ENCODE measurements at places on chromosomes 3 and 15.

DNA sequence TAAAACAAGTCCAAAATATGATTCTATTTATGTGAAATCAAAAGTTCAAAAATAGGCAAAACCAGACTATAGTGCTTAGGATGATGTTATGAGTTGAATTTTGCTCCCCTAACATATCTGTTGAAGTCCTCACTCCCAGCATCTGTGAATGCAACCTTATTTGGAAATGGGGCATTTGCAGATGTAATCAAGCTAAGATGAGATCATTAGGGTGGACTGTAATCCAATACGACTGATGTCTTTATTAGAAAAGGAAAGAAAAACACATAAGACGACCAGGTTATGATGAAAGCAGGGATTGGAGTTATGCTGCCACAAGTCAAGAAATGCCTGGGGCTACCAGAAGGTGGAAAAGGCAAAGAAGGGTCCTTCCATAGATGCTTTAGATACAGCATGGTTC, 110.5 kb upstream of the CCDC39 start:
- DNase-seq: no peak

GRCh38 chr3:148697306-148698189, at the start of gene AGTR1:
TSS of gene AGTR1 (plus strand) at chr3:148697903. CDS start at chr3:148741036, 43,133 bp downstream.
- DNase-seq: no peak

DNA sequence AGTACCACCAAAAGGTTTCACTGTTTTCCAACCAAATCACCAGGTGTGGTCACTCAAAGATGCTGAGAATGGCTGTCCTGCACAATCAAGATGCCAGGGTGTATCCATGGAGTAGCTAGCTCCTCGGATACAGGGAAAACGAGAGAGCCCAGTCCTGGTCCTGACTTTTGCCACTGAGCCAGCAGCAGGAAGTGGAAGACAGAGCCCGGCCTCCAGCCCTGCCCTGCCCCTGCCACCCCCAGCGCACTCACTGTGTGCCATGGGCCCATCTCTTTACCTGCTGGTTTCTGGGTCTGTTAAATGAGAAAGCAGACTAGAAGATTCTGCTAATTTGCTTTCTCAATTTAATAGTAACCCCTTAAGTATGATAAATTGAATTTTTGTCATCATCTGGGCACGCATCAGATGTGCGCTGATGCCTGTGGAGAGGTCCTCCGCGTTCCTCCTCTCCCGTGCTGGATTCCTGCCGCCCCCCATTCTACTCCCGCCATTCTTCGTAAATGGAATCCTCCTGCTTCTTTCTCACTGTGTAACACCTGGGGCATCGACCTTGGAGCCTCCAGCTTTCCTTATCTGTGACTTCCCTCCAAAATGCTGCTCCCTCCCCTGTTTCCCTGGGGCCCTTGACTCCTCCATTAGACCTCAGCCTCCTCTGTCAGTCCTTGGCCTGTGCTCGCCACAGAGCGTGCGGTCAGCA, 18.0 kb downstream of the TNFAIP8L3 start:
- DNase-seq: no peak

- peak; percentile 0 for DNase-seq
These were observed 32.2 kb upstream of the FMN1 start for GRCh38 chr15:33226559-33227181.

GRCh38 chr3:13590841-13591520, 42.1 kb downstream of the FBLN2 start:
- no peak for DNase-seq

DNA sequence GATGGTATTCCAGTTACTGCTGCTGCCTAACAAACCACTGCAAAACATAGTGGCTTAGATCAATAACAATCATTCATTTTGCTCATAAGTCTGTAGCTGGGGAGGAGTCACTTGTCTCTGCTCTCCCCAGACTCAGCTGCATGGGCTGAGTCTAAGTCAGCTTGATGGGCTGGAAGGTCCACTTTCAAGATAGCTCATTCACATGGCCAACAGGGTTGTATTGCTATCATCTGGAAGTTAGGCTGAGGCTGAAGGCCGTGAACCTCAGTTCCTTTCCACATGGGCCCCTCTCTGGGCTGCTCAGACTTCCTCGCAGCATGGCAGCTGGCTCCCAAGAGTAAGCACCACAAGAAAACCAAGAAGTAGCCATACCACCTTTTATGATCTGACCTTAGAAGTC, 28.7 kb upstream of the BFSP2 start:
- no peak for DNase-seq

DNA sequence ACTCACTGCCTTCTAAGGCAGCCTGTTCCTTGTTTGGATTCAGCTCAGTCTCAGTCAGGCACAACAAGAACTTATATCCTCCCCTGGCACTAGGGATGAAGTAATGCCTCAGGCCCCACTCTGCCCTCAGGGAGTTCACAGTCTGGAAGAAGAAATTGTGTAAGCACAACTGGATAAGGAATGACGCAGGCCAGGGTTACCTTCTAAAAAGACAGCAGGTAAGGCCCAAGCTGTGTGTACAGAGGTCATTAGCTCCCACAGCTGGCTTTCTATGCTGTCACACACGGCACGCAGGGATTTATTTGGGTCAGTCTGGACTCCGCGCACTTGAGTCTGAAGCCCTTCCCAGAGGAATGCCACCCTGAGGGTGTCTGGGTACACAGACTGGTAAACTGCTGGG, 82.9 kb downstream of the IQSEC1 start:
- DNase-seq: no peak

- no peak for DNase-seq
These were observed 121.9 kb downstream of the CACNA1D start for GRCh38 chr3:53616321-53616720.

DNA sequence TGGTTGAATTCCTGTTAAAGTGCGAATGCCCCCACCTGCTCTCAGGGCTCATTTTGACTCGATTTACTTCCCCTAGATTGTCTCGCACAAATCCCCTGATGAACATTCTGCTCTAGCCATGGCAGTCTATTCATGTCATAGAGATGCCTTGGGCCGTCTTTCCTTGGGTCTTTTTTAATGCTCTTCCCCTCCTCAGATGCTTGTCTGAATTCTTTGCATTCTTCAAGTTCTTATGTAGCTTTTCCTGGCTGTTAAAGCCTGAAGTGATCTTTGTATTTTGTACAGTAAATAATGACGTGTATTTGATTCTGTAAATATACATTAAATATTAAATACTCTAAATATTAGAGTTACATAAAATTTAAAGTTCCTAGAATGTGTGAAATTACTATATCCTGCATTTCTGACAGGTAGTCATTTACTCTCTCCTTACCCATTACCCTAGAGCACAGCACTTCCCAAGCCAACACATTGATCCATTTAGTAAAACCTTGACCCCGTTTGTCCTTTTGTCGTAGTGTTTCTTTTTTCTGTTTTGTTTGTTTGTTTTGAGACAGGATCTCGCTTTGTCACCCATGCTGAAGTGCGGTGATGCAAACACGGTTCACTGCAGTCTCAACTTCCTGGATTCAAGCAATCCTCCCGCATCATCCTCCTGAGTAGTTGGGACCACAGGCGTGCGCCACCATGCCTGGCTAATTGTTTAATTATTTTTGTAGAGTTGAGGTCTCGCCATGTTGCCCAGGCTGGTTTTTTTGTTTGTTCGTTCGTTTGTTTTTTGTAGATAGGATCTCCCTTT, 47.9 kb downstream of the YEATS2 start:
- no peak for DNase-seq

DNA sequence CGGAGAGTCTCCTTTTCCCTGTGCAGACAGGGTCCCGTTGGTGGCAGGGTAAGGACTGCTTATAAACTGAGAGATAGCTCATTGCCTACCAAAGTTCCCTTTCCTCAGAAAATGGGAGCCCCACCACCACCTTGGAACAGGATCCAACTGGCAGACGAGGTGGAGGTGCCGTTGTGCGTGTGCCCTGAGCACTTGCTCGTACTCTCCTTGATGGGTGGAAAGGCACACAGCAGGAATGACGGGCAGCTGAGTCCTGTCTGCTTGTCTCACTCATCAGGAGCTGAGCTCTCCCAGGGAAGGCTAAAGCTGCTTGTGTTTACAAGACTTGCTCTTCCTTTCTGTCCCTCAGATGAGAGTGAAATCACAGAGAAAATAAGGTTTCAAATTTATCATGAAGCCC, 60.7 kb downstream of the B3GNT5 start:
- no peak for DNase-seq

GRCh38 chr15:79526376-79526775, 94.2 kb downstream of the MINAR1 start:
- DNase-seq: no peak

DNA sequence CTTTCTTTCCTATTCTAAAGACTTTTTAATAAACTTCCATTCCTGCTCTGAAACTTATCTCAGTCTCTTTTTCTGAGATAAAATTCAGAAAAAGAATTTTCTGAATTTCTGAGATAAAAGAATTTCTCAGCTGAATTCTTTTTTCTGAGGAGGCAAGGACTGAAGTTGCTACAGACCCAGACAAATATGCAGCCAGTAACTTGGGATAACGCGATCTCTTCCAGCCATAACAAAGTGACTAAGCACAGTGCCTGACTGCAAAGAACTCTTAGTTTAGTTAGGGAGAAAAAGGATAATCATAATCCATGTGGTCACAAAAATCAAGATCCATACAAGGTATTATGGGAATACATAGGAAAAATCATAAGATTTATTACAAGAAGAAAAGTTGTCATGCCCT, 222.0 kb upstream of the GAP43 start:
- DNase-seq: no peak

DNA sequence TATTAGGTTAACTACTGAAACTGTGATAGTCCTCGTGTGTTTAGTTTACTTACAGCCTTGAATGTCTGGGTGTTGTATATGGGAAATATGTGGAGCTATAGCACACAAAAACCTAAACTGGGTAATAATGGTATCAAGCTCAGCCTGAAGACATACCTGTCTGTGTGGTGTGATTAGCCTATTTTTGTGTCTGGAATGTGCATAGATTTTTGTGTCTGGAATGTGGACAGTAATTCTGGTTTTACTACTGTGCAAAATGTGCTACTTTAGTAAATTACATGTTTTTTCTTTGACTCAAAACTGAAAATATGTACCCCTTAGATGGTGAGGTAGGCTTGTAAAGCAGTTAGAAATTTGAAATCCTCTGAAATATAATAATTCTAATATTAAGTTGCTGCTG, 43.5 kb downstream of the CHD2 start:
- no peak for DNase-seq
